ELF-1 (cell line): ENCODE measurements at places on chromosomes 2 and 18.

- DNase-seq = no peak
These were observed 46.4 kb downstream of the BMP10 start for GRCh38 chr2:68824831-68825230.

- DNase-seq = no peak
These were observed 419.8 kb downstream of the SETBP1 start for GRCh38 chr18:45100321-45101105.

GRCh38 chr2:118732432-118732831 is 115.0 kb downstream of the EN1 start:
- DNase-seq = no peak

GRCh38 chr18:32189790-32190189 is at the start of gene MEP1B:
MEP1B (plus strand) TSS chr18:32190039; CDS start chr18:32190071, 32 bp downstream.
- DNase-seq = no peak

DNA sequence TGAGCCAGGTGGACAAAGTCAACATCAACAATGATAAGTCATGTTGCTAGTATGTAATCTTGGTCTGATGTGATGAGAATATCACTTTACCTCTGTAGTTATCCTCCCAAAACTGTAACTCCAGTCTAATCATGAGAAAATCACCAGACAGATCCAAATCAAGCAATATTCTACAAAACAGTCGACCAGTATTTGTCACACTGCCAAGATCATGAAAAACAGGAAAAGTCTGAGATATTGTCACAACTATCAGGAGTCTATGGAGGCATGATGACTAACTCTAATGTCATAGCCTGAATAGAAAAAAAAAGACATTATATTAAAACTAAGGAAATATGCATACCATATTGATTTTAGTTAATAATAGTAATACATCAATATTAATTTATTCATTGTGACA is 1883.3 kb upstream of the CELF4 start:
- no peak for DNase-seq

DNA sequence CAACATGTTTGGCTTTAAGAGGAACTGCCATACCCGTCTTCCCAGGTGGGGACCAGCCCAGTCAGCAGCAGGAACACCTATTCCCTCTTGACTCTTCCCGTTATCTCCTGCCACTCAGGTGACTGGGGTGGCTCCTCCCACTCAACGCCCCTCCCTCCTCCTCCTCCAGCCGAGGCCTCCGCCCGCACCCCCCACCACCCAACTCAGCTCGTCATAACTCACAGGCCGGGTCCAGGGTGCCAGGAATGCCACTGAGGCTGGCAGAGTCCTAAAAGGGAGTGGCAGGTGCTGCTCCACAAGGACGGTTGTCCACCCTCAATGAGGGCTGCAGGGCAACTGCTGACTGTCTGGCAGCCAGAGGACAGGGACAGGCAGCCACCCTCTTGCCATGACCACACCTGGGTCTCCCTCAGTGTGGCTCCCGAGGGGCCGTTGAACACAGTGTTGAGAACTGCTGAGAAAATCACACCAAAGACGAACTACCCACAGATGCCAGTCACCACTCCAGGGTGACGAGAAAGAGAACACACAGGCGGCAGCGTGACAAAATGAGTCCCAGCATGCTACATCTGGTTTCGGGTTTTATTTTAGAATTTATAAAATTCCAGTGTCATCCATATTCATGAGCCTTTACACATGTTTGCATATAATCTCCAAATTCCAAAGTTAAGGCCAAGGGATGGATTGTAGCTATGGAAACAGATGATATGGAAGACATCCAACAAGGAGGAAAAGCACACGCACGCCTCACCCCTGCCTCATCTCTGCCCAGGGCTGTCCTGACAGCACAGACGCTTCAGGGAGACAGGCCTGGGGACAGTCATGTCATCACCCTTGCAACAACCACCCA is 38.5 kb downstream of the ANO7 start:
- no peak for DNase-seq

GRCh38 chr2:217105733-217106649 is 246.1 kb upstream of the TNP1 start:
- DNase-seq = peak; percentile 55

DNA sequence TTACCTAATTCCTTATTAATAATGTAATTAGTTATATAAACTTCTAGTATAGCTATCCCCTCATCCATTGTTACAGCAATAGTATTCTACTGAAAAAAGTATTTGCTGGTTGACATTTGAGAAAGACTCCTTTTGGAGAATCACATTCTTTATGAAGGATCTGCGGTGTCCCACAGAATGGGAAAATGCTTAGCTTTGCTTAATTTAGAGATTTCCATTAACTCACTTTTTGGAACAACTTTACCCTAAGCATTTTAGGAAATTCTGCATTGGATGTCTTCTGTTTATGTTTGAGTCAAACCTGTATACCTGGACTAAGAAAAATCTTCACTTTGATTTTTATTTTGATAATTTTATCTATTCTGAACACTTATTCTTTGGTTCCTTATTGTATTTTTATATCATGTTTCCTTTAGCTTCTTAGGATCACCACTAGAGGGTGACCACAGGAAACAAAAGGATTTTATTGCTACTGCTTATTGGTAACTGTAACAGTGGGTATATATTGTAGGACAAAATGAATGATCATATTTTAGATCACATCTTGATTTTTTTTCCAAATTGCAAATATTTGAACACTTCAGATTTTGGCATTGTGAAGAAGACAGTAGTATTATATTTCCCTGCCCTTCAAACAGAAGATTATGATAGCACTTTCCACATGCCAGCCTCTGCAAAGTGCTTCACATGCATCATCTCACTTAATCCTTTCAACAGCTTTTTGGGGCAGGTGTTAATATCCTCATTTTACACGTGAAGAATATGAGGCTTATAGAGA is 79.6 kb downstream of the MIB1 start:
- DNase-seq = no peak

DNA sequence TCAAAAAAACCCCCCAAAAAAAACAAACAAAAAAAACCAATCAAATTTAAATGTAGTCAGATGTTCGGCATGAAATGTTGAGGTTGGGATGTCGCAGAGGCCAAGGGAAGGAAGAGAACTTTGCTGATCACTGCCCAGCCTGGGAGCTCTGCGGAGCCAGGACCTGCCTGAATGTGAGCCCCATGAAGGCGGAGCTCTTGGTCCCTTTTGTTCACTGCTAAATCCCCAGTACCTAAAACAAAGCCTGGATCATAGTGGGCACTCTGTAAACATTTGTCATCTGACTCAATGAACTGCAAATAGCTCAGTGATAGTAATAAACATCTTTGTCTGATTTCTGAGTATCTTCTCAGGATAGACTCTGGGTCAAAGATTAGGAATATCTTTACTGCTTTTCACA is 64.0 kb downstream of the NGEF start:
- DNase-seq = peak; percentile 11

DNA sequence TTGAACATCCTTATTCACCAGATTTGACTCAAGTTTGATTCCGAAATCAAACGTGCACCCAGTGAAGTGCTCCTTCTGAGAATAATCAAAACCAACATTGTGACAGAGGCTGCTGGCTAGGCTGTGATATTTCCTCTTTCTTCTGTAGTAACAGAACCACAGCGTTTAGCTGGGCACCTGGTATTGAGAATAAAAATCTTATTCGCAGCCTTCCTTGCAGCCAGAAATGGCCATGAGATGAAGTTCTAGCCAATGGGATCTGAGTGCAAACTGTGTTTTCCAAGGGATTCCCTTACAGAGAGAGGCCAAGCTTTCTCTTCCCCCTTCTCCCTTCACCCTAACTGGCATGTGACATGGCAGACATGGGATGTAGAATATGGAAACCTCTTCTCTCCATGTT is 51.7 kb downstream of the TMEM163 start:
- no peak for DNase-seq

- no peak for DNase-seq
These were observed 24.4 kb upstream of the TMEM182 start for GRCh38 chr2:102737431-102737830.

- DNase-seq = no peak
These were observed 123.9 kb downstream of the EPHA4 start for GRCh38 chr2:221448057-221448843.

DNA sequence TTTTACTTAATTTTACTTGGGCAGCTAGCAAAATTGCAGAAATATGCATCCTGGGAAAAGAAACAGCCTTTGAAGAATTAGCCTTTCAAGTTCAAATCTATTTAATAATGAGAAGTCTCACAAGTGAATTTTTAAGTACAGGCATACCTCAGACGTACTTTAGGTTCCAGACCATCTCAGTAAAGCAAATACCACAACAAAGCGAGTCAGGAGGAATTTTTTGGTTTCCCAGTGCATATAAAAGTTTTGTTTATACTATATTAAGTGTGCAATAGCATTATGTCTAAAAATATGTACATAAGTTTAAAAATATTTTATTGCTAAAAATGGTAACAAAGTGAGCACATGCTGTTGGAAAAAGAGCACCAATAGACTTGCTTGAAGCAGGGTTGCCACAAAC is 50.8 kb upstream of the TWSG1 start:
- DNase-seq = no peak

- DNase-seq = no peak
These were observed 2.0 kb upstream of the CD28 start for GRCh38 chr2:203704430-203704829.

- DNase-seq = no peak
These were observed 16.8 kb upstream of the AGFG1 start for GRCh38 chr2:227455200-227455599.

DNA sequence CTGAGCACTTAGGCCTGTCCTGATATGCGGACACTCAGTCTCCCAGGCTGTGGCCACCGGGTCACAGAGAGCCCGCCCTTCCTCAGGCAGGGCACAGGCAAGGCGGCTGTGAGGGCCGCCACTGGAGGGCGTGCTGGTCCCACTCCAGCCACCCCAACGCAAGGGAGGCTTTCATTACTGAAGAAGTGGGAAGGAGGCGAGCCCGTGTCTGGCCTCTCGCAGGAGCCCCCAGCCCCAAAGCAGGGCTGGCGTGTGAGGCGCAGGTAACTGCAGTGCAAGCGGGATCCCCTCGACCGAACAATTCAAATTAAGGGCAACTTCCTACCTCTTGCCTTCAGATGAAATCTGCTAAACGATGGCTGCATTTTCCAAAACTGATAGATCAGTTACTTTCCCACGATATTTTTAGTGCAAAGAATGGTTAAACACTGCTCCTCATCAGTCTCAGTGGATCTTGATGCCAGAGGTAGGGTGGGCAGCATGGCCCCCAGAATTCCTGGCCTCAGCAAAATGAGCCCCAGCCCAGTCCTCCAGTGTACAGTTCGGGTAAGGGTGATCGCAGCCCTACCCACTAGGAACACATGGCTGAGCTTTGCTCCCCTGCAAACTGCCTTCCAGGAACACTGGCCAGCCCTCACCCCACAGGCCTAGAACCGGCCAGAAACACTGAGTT is 97.2 kb downstream of the SEPTIN10 start:
- peak; percentile 92 for DNase-seq

- DNase-seq = peak; percentile 71
These were observed at the start of gene ROCK2 for GRCh38 chr2:11344342-11344955. ROCK2 (minus strand) TSS chr2:11344636; CDS start chr2:11344136, 500 bp downstream.
